ENCODE measurements at places on chromosomes 4 and X.

- no peak for DNase-seq
These were observed 56.0 kb downstream of the PDLIM5 start for GRCh38 chr4:94507708-94508107.

GRCh38 chr4:162839814-162840213 is 326.9 kb downstream of the NAF1 start:
- DNase-seq, result no peak

GRCh38 chr4:7658341-7659204 is 223.8 kb upstream of the PSAPL1 start:
- DNase-seq, result no peak

GRCh38 chrX:18042776-18043175 is 177.9 kb downstream of the BEND2 start:
- DNase-seq, result no peak

DNA sequence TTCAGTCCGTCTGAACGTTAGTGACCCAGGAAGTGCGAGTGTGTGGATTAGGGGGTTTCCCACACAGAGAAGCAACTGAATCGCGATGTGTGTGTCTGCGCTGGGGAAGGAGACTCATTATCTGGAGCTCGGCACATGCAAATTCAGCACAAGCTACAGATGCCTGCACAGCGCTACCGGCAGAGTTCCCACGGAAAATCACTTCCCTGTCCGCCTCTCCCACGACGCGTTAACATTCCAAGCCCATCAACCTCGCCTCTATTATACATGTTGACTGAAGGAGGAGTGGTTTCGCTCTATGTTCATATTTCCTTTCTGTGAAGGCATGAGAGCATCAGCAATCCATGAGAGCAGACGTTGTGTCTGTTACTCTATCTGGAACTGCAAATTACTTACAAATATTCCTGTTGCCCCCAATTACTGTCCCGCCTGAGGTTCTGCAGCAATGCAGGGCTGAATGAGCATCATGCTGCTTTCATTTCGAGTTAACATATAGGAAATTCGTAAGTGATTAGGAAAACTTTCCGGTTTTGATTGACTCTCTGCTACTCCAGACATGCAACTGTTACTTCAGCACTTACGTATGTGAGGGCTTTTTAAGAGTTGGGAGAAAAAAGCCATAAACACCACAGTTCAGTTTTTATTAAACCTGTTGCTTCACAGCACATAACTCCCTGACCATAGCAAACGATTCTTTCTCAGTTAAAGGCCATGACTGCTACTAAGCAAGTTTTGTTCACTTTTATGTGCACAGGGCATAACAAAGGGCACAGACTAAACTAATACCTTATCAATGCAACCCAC is 15.0 kb upstream of the MTNR1A start:
- no peak for DNase-seq
